ENCODE measurements at places on chromosomes 1 and 21.

DNA sequence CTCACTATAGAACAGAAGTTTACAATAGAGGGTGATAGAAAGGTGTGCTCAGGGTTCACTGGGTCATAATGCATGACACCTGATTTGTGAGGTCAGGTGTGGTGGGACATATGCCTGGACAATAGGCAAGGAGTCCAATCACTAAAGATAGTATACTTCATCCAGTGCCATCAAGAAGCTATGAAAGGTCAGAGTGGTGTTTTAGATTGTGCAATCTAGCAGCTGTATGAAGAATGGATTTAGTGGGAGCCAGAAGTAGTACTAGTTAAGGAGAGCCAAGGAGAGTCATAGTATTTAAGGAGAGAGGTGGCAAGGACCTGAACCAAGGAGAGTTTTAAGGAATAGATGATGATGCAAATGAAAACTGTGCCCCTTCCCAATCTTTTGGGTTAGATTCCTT is 80.6 kb upstream of the C1orf105 start:
- no peak overlapping the region for H3K27ac ChIP-seq
- no peaks in the 10 kb centered on the region for H3K36me3 ChIP-seq
- peaks cover 38% of the 10 kb centered on the region for H3K4me1 ChIP-seq
- DNase-seq: no peak

DNA sequence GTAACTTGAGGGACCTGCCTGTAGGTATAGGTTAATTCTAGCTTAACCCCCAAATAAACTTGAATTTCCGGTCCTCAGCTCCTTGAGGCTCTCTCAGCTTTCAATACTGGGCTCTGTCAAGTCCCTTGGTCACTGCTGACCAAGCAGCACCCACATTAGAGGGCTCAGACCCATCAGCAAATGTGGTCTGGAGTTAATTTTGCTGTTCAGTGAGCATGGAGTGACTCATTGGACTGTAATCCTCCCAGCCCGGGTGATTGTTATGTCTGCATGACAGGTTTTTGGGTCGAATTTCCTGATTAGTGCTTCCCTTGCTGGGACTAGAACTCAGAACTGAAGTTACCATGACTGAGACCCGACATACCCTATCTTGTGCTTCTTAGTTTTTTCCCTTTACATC is 130.6 kb downstream of the URB2 start:
- peaks cover 1% of the 10 kb centered on the region for H3K4me1 ChIP-seq
- no peak for DNase-seq
- H3K36me3 ChIP-seq: no peaks in the 10 kb centered on the region
- H3K27me3 ChIP-seq: peaks cover 5% of the 10 kb centered on the region
- no peak overlapping the region for H3K27ac ChIP-seq
- no peak overlapping the region for H3K4me3 ChIP-seq

GRCh38 chr1:154698320-154699096 is 90.5 kb upstream of the ADAR start:
- H3K4me3 ChIP-seq: no peak overlapping the region
- H3K27ac ChIP-seq: no peak overlapping the region
- no peaks in the 10 kb centered on the region for H3K4me1 ChIP-seq
- H3K36me3 ChIP-seq: no peaks in the 10 kb centered on the region
- DNase-seq: no peak

DNA sequence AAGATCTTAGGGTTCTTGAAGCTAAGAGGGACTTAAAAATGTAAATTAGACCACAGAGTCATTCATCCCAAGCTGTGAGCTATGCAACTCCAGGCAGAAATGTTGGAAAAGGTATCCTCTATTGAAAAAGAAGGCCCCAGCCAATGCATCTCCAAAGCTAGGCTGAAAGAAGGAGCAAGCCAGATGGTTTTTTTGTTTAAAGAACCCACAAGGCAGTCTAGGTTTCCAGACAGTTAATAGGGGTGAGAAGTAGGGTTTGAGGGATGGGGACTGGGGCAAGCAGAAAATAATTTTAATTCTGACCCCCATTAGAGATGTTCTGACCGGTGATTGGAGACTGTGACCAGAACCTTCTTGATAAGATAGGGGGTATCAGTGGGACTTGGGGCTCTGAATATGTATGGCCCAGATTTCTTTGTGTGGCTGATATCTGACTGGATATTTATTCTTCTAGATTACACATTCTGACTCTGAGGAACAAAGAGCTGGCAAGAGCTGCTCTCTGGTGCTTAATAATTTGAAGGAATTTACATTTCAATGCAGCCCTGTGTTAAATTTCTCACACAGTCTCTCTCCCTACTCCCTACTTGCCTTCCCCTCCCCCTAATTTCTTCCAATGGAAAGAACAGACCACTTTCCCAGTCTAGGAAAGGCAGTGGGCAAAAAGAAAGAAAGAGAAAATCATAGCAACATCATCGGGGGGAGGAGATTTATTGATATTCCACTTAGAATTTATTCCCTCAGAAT is 104.9 kb downstream of the NUF2 start:
- peak overlapping the region; percentile 34 for H3K27ac ChIP-seq
- H3K27me3 ChIP-seq: no peaks in the 10 kb centered on the region
- no peak overlapping the region for H3K4me3 ChIP-seq
- H3K36me3 ChIP-seq: no peaks in the 10 kb centered on the region
- H3K4me1 ChIP-seq: peaks cover 13% of the 10 kb centered on the region

- H3K4me3 ChIP-seq: no peak overlapping the region
- H3K4me1 ChIP-seq: peaks cover 6% of the 10 kb centered on the region
- H3K27ac ChIP-seq: no peak overlapping the region
- peaks cover 36% of the 10 kb centered on the region for H3K36me3 ChIP-seq
- no peaks in the 10 kb centered on the region for H3K27me3 ChIP-seq
Measured at GRCh38 chr1:45610589-45611226, 13.1 kb downstream of the CCDC17 start.
